ENCODE measurements at places on chromosomes 11 and 22.

DNA sequence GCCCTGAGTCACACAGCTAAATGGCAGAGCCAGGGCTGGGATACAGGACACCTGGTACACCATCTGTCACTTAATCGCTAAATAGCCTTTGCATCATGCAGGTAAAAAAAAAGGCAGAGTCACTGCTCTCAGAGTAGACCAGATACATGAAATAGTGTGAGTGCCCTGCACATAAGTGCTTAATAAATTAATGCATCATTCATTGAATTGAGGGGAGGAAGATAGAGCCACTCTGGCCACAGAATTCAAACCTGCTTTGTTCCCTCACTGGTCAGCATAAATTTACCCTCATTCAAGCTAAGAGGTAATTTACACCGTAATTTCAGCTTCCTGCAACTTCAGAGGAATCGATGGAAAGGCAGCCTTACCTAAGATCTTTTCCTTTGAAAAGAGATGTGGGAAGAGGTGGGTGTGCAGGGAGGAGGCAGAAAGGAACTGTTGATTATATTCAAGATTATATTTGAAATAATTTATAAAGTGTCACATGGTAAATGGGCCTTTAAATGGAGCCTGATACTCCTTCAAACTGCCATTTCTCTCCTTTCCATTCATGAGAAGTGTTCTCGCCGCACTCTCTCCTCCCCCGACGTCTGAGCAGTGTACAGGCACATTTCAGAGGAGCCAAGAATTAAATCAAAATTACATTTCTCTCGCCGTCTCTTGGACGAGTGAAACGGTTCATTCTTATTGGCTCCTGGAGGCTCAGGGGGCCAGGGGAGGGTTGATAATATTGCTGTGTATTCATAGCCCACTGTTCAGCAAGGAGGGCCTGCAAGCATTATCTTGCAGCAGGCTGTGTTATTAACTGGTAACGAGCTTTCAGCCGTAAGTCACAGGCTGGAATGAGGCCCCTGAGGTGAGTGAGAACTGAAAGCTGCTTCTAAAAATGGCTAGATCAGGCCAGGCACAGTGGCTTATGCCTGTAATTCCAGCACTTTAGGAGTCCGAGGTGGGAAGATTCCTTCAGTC lies 52.2 kb upstream of the HMGXB4 start:
- DNase-seq = no peak

- no peak for DNase-seq
Measured at GRCh38 chr22:31161386-31161785, 1.4 kb downstream of the RNF185 start.

DNA sequence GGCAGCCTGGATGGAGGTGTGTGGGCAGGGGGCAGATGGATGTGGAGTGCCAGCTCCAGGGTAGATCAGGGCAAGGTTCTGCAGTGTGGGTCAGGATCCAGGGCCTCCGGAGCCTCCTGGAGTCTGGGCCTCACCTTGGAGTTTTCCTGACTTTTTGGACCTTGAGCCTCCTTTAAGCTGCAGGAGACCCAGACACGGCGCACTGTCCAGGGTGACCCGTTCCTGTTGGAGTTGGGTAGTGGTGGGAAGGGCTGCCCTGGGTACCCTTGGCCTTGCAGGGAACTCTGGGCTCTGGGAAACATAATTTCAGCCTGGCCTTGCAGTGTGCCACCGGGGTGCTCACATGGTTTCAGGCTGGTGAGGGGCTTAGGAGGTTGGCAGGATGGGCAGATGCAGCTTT lies 17.0 kb downstream of the MGAT3 start:
- no peak for DNase-seq

DNA sequence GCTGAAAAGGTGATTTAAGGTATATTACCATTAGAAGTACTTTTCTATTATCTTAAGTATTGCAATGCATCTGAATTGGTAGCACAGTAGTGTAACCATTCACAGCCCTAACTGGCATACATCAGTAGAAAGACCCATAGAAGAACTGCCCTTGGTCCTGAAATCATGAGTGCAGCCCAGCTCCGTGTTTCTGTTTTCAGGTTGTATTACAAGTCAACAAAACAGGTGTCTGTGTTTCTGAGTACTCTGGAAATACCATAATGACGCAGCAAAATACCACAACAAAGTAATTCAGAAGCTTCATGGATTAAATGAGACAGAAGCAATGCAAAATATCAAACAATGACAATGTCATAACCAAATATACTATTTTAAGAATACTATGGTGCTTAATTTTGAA lies 226.3 kb downstream of the OPCML start:
- no peak for DNase-seq

DNA sequence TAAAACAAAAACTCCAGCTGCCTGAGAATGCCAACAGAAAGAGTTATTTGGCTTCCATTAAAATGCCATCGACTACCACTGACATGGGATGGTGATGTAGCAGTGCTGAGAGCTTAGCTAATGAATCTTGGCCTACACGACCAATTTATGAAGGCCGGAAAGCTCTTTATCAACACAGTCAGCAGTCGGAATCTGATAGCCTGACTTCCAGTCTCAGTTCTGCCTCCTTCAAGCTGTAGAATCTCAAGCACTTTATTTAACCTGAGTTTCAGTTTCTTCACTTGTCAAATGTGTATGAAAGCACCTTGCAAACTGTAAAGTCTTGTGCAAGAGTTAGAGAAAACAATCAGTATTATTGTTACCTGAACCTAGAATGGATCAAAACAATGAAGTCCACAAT lies 335.7 kb upstream of the NARS2 start:
- DNase-seq = no peak

- no peak for DNase-seq
Measured at GRCh38 chr11:119776031-119776636, 47.1 kb upstream of the NECTIN1 start.

GRCh38 chr22:35458547-35459422 lies 58.8 kb downstream of the MCM5 start:
- DNase-seq = no peak

DNA sequence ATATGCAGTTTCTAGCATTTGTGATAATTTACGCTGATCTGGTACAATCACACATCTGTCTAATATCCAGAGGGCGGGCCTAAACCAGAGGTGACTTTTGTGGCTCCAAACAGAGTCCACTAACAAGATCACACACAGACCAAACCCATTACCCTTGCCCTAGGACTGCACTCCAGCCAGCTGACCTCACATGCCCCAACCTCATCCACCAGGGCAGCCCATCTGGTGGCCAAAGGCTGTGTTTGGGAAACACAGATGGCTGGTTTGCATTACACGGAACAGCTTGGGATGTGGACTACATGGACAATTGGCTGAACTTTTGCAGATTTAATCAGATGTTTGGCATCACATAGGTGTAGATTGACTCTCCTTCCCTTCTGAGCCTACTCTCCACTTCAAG lies 228.2 kb downstream of the GRIK4 start:
- no peak for DNase-seq

GRCh38 chr11:55714982-55715888 lies 53.2 kb downstream of the OR4C6 start:
- DNase-seq = no peak

GRCh38 chr22:48819232-48819631 lies 1008.4 kb downstream of the BRD1 start:
- DNase-seq = no peak

DNA sequence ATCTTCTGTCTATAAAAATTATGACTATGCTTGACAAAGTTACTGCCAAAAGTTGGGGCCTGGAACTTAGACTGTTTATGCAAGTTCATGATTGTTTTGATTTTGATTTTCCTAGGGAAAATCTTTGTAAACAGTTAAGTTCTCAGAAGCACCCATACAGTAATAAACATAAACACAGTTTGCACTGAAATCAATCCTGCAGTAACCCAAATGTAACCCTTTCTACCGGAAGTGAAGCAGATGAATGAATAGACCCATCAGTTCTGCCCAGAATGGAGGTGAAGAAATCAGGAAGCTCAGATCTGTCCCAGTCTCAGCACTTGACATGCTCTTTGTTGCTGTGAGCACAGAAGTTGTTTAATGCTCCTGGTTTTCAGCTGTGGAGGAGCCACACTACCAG lies 24.6 kb upstream of the C11orf96 start:
- DNase-seq = no peak

GRCh38 chr11:60570970-60571369 lies 55.8 kb downstream of the MS4A13 start:
- no peak for DNase-seq

DNA sequence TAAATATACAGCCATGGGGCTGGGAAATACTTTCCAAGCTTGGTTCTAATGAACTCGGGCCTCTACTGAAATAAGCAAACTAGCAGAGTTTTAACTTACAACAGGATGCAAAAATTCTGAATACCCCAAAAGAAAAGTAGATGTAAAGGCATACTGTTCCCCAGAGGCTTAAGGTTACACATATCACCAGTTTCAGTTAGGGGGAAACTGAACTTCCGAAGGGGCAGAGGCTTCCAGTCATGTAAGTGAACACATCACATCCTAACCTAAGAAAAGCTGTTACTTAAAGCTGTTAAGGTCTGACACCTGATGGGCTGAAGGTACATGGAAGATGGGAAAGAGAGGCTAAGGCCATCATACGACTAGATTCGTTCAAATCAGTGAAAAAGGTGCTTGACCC lies 2.3 kb downstream of the GAB2 start:
- no peak for DNase-seq

- no peak for DNase-seq
Measured at GRCh38 chr11:78741741-78742140, 167.1 kb upstream of the NARS2 start.

- DNase-seq = no peak
Measured at GRCh38 chr11:109870297-109870696, 222.9 kb upstream of the ZC3H12C start.

GRCh38 chr11:35303596-35304385 lies 115.6 kb downstream of the SLC1A2 start:
- peak; percentile 95 for DNase-seq

- DNase-seq = no peak
Measured at GRCh38 chr22:35580351-35581022, 36.6 kb downstream of the MB start.

DNA sequence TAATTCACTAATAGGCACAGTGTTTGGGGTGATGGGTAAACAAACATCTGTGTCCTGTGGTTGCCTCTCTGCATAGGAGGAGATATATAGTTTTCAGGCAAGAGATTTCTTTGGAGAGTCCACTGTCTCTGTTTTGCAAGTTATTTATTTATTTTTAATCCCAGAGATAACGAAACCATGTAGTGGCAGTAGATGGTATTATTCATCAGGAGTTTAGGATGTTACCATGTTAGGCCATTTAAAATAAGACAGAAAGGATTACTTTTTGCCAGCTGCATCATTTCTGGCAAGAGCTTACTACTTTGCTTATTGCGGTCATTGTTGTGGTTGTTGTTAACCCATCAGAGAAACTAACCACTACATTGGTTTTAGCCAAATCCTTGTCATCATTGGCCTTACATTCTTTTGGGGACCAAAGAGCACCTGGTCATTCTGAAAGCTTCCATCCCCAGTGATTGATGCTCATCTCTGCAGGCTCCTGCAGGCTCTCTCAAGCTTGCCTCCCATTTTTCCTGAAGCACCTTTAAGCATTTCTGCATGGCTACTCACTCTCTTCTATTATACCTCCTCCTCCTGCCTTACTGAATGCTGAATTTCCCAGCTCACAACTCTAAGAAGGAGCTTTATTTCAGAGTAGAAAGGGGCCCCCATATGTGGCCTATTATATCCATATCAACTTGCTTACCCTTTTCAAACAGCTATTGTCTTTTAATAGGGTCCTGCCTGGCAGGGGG lies 84.4 kb downstream of the CSTPP1 start:
- DNase-seq = no peak

- DNase-seq = no peak
Measured at GRCh38 chr11:94196363-94196762, 67.7 kb downstream of the PANX1 start.

GRCh38 chr22:50608996-50609395 lies 8.4 kb downstream of the MAPK8IP2 start:
- DNase-seq = no peak

GRCh38 chr22:22818861-22819855 lies 68.5 kb upstream of the IGLL5 start:
- DNase-seq = no peak

GRCh38 chr22:32627091-32627490 lies 152.5 kb downstream of the FBXO7 start:
- no peak for DNase-seq

- no peak for DNase-seq
Measured at GRCh38 chr11:34480314-34480713, 33.3 kb downstream of the ELF5 start.

DNA sequence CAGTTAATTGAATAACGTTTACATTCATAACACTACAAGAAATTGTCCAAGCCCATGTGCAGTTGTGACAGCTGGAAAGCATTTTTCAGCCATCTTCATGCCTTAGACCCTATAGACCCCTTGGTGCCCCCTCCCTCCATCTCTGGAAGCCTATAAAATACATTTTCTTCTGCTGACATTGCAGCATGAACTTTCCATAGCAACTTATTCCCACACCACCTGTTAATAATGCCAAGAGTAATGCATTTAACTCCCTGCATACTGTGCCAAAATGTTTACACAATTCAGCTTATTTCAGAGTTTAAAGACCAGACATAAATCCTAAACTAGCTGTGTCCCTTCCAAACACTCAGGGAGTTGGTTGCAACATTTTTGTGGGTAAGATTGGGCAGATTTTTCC lies 143.0 kb upstream of the ARHGAP20 start:
- no peak for DNase-seq

GRCh38 chr11:120581313-120581712 lies 69.8 kb downstream of the GRIK4 start:
- no peak for DNase-seq

- no peak for DNase-seq
Measured at GRCh38 chr11:61342207-61342803, 9.3 kb downstream of the TKFC start.

- no peak for DNase-seq
Measured at GRCh38 chr11:129315781-129316579, 59.7 kb upstream of the BARX2 start.

GRCh38 chr22:32079130-32080089 lies 36.3 kb downstream of the SLC5A1 start:
- DNase-seq = no peak

DNA sequence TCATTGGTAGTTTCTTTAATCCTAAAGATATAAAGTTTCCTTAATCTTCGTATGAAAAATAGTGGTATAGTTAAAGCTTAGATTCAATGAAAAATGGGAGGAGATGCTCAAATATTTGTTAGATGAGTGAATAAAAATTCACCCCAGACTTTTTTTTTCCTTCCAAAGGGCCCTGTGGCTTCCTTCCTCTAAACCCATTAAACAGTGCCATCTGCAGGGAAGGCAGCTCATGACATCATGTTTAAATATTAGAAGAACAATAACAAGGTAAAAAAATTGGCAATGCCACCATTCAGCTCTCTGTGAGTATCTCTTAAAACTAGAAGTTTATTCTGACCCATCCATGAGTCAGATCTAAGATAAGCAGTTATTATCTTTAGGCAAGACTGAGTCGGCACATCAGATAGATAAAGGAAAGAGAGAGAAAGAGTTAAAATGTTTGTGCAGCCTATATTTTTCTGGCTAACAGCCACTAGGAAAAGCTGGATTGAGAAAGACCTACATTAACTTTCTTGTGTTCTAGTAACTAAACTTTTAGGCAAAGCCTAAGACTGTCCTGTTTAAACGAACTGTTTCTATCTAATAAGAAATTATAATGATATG lies 19.1 kb upstream of the OOSP1 start:
- DNase-seq = peak; percentile 10
